ENCODE measurements at places on chromosomes 16 and 17.

DNA sequence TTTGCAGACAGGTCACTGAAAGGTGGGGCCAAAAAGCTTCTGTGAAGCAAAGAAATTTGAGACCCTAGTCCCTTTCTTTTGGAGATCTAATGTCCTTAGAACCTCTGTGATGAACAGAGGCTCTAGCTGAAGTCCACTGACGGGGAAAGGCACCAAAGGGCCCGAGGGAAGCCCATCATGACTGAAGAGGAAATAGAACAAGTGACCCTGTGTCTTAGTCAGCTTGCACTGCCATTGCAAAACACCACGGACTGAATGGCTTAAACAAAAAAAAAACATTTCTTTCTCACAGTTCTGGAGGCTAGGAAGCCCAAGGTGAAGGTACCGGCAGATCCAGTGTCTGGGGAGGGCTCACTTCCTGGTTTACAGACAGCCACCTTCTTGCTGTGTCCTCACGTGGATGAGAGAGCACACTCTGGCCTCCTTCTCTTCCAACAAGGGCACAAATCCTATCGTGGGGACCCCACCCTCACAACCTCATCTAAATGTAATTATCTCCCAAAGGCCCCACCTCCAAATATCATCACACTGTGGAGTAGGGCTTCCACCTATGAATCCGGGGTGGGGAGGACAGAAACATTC, 24.3 kb upstream of the ASGR2 start:
- DNase-seq: no peak

DNA sequence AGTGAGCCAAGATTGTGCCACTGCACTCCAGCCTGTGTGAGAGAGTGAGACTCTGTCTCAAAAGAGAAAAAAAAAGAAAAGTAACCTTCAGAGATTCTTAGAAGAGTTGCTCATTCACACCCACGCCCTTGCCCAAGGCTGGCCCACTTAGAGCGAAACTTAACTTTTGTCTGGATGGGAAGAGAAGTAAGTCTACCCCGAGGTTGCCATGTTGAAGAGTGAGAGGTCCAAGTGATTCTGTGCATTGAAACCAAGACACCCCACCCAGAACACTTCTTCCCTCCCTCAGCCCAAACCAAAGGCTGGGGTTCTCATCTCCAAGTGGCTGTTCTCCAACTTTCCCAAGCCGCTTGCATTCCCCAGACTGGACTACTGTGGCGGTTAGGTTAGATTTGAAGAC, 2.4 kb upstream of the CISD3 start:
- no peak for DNase-seq

- DNase-seq: no peak
Measured at GRCh38 chr16:73413091-73413829, 365.3 kb upstream of the ZFHX3 start.

GRCh38 chr17:57281887-57282286, 25.6 kb downstream of the MSI2 start:
- no peak for DNase-seq

DNA sequence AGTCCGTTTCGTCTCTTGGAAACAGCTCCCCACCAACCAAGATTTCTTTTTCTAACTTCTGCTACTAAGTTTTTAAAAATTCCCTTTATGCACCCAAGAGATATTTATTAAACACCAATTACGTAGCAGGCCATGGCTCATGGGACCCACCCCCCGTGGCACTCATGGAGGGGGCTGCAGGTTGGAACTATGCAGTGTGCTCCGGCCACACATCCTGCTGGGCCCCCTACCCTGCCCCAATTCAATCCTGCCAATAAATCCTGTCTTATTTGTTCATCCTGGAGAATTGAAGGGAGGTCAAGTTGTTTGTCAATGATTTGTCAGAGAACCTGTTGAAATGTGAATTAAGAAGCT, 48.2 kb downstream of the IL21R start:
- no peak for DNase-seq

DNA sequence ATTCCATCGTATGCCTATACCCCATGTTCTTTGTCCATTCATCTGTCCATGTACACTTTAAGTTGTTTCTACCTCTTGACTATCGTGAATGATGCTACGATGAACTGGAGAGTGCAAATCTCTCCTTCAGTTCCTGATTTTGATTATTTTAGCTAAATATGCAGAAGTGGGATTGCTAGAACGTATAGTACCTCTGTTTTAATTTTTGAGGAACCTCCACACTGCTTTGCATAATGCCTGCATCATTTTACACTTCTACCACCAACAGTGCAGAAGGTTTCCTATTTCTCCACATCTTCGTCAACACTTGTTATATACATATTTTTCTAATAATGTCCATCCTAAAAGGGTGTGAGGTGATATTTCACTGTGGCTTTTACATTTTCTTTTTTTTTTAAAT, 43.9 kb downstream of the SDR42E1 start:
- DNase-seq: no peak

- DNase-seq: peak; percentile 94
Measured at GRCh38 chr17:41801374-41802271, 10.1 kb downstream of the P3H4 start.

Measured in aorta (tissue), 5 donors.